ENCODE measurements at places on chromosomes 1 and 21.

DNA sequence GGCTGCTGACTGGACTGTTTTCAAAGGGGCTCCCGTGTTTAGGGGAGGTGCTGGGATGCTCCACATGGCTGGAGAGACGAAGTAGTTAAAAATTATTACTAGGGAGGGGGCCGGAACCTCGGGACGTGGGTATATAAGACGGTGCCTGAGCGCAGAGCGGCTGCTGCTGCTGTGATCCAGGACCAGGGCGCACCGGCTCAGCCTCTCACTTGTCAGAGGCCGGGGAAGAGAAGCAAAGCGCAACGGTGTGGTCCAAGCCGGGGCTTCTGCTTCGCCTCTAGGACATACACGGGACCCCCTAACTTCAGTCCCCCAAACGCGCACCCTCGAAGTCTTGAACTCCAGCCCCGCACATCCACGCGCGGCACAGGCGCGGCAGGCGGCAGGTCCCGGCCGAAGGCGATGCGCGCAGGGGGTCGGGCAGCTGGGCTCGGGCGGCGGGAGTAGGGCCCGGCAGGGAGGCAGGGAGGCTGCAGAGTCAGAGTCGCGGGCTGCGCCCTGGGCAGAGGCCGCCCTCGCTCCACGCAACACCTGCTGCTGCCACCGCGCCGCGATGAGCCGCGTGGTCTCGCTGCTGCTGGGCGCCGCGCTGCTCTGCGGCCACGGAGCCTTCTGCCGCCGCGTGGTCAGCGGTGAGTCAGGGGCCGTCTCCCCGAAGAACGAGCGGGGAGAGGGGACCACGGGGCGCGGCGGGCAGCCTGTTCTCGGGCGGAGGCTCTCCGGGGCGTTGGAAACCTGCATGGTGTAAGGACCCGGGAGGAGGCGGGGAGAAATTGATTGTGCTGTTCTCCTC, at the start of gene CHODL:
Gene CHODL (plus strand): TSS at position 163 of the 793 bp plus-strand sequence. CDS start 391 bp downstream, at position 554.
- no peak for DNase-seq

GRCh38 chr1:42214447-42214871, 49.9 kb upstream of the GUCA2A start:
- no peak for DNase-seq

DNA sequence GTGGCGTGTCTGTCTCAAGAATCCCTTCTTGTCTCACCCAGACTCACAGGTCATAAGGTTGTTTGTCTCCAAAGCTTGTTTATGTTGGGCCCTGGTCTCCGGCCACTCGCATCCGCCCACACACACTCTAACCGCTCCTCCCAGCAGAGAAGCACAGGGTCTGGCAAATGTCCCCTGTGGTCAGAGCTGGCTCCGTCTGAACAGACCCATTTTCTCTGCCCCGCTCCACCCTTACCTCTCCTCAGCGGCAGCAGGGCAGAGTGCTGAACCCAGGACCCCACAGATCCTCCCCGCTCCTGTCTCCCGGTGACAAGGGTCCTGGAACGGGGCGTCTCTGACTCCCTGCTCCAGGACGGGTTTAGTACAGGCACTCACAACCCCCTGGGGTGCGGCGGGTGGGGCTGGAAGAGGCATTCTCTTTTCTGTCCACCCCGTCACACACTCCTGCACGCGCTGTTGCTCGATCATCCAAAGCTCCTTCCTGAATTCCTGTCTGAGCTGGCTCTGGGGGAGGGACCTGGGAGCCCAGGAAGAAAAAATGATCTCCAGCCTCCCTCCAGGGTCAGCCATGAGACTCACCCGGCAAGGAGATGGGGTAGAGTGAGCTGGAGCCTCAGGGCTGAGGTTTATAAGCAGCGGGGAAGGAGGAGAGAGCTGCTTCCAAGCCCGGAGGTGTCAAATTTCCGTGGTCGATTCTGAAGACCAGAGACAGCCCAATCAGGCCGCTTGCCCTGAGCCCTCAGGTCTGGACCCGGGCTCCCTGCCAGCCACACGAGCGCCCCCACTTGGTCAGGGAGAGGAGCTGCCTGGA, at the start of gene S100A13:
Gene S100A13 (minus strand): TSS at position 602 of the 811 bp plus-strand sequence. CDS start 1,033 bp downstream, outside the sequence.
- DNase-seq = no peak

- no peak for DNase-seq
Measured at GRCh38 chr1:55375617-55376258, 160.6 kb upstream of the USP24 start.

- DNase-seq = no peak
Measured at GRCh38 chr1:160136926-160137200, 14.5 kb upstream of the ATP1A4 start.

DNA sequence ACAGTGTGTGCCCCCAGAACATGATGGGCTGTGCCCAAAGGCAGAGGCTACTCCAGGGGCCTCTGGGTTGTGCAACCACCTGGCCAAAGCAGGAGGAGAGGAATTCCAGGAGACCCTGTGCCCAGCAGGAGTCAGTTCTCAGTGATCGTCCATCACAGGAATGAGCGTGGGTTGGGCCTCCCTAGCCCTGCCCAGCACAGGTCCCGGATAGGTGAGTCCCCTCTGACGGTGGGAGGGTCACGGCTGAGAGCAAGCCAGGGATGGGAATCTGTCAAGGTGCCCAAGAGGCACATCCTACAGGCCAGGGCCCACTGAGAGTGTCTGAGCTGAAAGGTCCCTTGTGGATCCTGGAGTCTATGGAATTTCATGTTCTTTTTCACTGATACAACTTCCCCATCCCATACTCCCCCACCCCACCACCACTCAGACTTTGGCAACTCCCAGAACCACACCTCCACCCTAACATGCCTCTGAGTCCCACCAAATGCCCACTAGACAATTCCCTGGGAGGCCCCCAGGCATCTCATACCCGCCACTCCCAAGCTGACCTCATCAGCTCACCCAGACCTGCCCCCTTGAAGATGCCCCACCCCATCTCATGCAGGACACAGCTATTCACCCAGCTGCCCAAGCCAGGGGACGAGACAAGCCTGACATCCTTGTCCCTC, 3.1 kb downstream of the GJB4 start:
- no peak for DNase-seq

- no peak for DNase-seq
Measured at GRCh38 chr1:196324345-196324744, 283.9 kb downstream of the KCNT2 start.

DNA sequence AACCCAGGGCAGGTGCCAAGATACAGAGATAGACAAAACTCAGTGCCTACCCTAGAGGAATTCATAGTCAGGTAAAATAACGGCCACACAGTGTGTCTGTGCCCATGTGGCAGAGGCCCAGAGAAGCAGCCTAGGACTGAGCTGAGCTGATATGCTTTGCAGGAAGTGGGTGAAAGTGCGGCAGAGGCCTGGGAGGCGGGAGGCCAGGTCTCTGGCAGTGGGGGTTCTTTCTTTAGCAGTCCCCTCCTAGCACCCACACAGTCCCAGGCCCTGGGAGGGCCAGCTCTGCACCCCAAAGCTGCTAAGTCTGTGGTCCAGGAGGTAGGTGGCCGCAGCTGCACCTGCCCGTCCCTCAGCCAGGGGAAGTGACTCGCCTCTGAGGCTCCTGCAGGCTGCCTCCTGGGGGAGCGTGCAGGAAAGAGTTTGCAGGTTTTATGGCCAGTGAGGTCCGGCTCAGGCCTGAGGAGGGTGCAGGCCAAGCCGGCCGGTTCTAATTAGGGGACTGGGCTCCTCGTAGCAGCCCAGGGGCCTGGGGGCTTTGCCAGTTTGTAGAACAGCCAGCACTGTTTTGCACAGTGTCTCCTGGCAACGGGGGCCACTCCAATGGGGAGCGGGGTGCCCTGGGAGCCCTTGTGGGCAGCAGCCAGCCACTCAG, 107.9 kb downstream of the SPSB1 start:
- no peak for DNase-seq

- no peak for DNase-seq
Measured at GRCh38 chr1:149986486-149987296, 23.8 kb downstream of the OTUD7B start.

DNA sequence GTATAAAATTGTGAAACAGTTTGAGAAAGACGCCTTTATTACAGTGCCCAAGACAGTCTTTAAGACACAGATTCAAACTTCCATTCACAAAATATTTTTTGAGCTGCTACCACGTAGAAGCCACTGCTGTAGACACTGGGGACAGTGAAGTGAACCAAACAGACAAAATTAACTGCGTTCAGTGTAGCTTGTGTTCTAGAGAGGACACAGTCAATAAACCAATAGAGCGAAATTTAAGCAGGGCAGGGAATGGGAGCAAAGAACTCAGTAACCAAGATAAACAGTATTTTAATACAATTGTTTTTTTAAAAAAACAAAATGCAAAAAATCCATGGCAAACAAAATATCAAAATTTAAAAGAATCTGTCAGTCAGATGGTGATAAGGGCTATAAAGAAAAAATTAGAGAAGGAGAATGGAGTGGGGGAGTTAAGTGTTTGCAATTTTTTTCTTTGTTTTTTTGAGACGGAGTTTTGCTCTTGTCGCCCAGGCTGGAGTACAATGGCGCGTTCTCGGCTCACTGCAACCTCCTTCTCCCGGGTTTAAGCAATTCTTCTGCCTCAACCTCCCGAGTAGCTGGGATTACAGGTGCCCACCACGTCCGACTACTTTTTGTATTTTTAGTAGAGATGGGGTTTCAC, 719 bp upstream of the PARS2 start:
- no peak for DNase-seq

DNA sequence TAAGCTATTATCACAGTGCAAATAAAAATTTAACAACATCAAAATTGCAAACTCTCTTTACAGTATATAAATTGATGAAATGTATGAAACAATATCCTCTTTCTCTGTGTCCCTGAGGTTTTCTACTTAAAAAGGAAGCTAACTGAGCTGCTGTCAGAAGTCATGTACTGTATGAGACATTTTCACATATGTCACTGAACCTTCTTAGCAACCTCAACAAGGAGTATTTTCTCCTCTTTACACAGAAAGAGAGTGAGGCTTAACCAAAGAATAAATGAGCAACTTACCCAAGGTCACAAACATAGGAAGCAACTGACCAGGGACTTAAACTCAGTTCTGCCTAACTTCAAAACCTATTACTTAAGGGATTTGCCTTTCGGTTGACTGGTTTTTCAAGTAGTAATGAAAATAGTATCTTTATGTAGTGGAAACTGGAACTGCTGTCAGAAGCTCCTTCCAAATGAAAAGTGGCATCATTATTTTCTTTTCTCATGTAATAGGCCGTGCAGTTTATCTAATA, 288.9 kb downstream of the LRRIQ3 start:
- DNase-seq = no peak

- DNase-seq = no peak
Measured at GRCh38 chr1:113219828-113220227, 146.8 kb downstream of the LRIG2 start.

DNA sequence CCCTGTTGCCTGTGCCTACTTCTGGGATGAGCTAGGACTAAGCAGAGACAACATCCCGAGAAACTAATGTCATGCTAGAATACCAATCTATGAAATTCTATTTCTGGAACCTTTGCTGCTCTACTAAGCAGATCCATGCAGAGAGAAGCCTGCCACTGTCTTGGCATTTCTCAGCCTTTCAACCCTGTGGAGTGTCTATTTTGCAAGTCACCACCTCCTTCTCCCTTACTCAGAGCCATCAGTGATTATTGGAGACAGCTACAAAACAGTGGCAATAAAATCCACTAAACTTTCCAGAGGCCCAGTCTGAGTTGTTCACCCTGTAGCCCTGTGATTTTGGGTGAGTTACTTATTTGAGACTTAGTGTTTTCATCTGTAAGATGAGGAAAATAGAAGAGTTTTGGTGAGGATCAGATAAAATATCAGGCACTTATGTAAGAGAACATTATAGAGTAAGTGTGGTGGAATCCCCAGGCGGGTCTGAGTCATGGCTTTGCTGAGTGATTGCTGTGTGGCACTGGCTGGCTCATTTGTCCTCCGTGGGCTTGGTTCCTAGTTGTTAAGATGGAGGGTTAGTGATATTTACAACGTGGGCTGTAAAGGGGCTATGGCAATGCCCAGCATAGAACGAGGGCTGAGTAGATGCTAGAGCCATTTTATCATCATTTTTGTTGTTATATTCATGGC, 61.1 kb downstream of the FMN2 start:
- no peak for DNase-seq

- DNase-seq = no peak
Measured at GRCh38 chr1:222801067-222801466, 13.8 kb upstream of the DISP1 start.

Measured in CD4-positive, alpha-beta T cell (primary cell).